ENCODE measurements at places on chromosomes 1 and 21.

DNA sequence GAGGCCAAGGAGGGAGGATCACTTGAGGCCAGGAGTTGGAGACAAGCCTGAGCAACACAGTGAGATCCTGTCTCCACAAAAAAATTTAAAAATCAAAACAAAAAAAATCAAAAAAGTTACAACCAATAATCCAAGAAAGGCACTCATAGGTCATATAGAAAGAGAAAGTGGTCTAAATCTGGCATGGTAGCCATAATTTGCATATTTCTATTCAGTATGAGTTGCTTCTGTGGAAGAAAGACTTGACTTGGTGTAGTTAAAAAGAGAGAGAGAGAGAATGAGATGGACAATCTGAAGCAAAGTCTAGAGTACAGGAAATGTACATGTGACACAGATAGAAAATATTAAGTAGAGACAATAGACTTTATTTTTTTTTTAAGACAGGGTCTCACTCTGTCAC, 22.5 kb downstream of the JMJD4 start:
- no peak for DNase-seq

DNA sequence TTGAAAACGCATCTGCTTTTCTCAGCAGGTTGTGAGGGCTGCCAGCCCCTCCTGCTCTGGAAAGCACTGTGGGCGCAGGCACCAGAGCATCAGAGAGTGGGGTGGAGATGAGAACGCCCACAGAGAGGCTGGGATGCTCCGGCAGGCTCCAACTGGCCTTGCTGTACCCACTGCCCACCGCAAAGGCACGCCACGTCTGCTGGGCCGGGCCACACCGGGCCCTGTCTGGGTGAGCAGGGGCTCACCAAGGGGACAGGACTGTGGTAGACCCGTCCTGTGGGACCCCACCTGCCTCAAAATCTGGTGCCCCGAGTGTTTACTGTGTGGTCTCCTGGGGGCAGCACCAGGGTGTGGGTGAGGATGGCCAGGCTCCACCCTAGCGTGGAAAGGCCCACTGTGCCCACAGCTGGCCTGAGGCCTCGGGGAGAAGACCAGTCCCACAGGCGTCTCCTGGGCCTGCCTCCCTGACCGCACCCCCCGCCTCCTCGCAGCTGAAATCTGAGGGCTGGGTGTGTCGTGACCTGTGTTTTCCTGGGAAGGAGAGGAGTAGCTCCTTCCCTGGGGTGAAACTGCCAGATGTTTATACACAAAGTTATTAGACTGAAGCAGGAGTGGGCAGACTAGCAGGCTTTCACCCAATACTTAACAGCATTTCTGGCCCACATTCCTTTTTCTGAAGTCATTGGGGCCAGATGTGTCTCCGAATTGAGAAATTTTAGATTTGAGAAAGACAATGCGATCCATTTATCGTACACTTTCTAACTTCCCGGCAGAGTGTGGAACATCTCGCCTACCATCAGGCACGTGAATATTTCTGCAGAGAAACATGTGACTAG, 53.8 kb downstream of the STUM start:
- no peak for DNase-seq

GRCh38 chr1:219773775-219774174, 154.6 kb downstream of the SLC30A10 start:
- no peak for DNase-seq

- no peak for DNase-seq
Observed at GRCh38 chr1:91428182-91428798, 23.7 kb upstream of the HFM1 start.

GRCh38 chr1:2606396-2606880, 19.9 kb downstream of the PRXL2B start:
- no peak for DNase-seq

DNA sequence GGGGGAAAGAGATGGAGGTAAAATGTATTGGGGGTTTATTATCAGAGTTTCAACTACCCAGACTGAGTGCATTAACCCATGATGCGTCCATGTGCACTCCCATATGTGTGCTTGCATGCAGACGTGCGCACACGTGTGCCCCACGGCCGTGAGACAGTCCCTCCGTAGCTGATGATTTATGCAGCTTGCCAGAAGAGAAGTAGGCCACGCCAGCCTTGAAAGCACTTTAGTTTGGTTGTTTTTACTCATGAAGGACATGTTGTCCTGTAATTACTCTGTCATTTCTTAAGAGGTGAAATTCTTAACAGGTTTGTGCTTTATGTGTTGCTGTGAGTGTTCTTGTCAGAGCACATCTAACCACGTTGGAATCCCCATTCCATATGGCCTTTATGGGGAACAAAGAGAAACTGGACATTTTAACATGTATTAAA, 467.8 kb downstream of the LMO4 start:
- no peak for DNase-seq

GRCh38 chr1:37947364-37947763, 511 bp upstream of the INPP5B start:
- DNase-seq: no peak

DNA sequence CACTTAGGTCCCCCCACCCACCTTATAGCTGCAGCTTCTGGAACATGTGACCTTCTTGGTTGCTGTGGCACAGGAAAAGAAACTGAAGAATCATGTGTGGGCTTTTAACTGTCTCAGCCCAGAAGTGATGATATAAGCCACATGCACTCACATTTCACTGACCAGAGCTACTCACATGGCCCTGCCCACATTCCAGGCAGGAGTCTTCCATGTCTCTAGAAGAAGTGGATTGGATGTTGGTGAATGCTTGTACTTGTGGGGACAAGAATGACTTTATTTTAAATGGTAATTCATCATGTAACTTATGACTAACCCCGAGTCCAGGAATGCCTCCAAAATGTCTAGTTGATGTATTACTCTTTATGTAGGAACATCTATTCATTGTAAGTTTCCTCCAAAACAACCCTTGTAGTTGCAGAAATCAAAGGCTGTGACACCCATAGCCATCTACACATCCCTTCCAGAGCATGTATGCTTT, 15.8 kb upstream of the CAMK1G start:
- no peak for DNase-seq

GRCh38 chr1:197360068-197360467, 92.0 kb downstream of the CRB1 start:
- no peak for DNase-seq

GRCh38 chr1:227885135-227885647, 62.5 kb downstream of the WNT9A start:
- peak; percentile 50 for DNase-seq

DNA sequence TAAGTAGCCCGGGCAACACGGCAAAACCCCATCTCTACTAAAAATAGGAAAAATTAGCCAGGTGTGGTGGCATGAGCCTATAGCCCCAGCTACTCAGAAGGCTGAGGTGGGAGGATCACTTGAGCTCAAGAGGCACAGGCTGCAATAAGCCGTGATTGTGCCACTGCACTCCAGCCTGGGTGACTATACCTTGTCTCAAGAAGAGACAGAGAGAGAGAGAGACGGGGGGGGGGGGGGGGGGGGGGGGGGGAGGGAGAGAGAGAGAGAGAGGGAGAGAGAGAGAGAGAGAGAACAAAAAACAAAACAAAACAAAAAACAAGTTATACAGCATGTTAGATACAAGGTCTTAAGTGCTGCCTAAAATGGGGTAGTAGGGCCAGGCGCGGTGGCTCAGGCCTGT, 77.8 kb upstream of the ZNF281 start:
- no peak for DNase-seq

- DNase-seq: peak; percentile 87
Observed at GRCh38 chr1:10510520-10511493, 36.1 kb downstream of the PEX14 start.

DNA sequence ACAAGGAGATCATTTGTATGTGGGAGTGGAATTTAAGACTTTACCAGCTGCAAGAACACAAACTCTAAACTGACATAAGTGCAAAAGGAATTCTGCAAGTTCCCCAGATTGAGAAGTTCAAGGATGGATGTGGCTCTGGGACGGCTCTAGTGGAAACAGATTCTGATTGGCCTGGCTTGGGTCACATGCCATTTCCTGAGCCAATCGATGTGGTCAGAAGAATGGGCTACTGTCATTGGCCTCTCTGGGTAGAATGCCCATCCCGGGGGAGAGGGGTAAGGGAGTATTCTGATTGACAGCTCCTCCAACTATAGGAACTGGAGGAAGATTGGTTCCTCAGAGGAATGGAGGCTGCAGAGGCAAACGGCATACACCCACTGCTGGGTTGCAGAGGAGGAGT, 6.0 kb upstream of the IFNLR1 start:
- no peak for DNase-seq

DNA sequence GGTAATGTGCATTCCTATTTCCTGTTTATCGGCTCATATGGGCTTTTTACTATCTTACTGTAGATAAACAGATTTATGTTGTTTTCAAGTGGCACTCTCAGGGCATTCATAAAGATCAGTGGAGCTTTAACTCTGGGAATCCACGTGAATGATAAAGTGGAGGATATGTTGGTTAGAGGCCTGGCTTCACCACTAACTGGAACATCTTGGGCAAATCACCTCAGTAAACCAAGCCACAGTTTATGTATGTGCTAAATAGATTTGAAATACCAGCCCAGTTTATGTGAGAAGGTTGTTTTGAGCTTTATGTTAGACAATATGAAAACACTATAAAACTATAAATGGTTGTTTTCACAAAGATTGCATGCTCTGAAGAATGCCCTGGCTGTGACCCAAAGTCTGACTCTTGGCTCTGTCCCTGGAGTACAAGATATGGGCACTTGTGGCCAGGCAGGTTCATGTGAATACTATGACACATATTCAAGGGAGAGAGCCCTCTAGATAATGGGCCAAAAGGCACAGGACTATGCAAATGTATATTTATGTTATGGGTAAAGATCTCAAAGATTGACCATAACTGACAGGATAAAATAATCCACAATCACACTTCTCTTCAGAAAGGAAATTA, 36.7 kb downstream of the FAM163A start:
- no peak for DNase-seq

DNA sequence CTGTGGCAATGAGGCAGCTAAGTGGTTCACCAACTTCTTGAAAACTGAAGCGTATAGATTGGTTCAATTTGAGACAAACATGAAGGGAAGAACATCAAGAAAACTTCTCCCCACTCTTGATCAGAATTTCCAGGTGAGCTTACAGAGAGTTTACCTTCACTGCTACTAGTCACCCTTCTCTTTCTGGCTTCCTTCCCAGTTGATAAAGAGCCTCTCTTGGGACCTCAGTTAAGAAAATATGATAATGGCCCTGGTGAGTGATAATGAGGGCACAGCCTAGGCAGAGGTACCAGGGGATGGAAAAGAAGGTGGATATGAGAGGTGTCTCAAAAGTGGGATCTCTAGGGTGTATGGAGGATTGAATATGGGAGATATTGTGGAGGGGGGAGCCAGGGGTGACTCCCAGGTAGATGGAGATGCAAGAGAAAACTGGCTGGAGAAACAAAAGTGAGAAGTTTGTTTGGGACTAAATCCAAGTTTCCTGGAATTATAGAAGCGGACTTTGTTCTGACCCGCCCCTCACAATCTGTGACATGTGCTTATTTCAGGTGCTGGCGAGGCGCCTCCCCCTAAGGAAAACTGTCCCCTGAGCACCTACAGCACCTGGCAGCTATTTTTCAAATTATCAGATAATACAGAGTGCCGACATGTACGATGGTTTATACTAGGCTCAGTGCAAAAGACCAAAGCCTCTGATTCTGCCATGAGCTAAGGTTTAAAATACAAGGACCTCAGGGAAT, 13.7 kb downstream of the MTARC2 start:
- DNase-seq: no peak

GRCh38 chr1:5724847-5725246, 267.4 kb downstream of the NPHP4 start:
- DNase-seq: no peak

DNA sequence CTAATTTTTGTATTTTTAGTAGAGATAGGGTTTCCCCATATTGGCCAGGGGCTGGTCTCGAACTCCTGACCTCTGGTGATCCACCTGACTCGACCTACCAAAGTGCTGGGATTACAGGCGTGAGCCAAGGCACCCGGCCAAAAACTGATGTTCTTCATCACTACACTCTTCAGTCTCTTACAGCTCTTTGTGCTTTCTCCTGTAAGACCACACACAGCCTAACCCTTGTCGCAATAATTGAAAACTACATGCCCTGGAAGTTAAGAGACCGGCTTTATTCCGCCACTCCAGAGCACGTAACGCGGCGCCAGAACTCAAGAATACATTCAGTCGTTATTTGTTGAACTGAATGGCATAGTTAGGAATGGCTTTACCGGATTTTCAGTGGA, 552 bp downstream of the GPATCH4 start:
- DNase-seq: no peak

DNA sequence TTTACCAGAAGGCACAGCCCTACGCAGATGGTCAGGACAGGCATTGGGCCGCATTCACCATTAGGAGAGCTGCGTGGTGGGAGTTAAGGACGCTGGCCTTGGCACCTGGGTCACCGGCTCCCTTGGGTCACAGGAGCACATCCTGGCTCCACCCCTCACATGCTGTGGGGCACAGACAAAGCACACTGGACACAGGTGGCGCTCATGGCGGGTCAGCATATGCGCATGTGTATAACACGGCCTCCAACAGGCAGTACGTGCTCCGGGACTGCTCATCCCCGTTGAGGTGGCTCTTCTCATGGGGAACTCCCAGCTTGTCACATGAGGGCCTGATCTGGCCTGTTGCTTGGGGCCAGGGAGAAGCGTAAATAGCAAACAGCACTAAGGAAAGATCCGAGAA, 25.0 kb downstream of the PGBD5 start:
- DNase-seq: no peak

GRCh38 chr1:228781161-228781808, 46.0 kb downstream of the RHOU start:
- DNase-seq: no peak

DNA sequence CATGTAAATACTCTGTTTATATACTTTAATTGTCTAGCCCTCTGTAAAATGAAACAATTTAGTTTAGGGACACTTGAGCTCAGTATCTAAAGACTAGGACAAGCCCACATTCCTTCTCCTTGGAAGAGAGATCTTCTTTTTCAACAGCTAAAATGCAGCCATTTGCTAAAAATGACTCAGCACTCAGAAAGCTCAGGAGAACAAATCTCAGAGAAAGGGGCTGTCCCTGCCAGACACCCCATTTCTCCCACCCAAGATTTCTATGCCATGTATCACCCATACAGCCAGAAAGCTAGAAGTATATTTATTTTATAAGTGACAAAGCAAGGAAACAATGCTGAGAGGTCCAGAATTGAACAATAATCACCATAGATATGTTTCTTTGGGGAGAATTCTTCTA, 23.2 kb upstream of the PRDX6 start:
- DNase-seq: no peak

DNA sequence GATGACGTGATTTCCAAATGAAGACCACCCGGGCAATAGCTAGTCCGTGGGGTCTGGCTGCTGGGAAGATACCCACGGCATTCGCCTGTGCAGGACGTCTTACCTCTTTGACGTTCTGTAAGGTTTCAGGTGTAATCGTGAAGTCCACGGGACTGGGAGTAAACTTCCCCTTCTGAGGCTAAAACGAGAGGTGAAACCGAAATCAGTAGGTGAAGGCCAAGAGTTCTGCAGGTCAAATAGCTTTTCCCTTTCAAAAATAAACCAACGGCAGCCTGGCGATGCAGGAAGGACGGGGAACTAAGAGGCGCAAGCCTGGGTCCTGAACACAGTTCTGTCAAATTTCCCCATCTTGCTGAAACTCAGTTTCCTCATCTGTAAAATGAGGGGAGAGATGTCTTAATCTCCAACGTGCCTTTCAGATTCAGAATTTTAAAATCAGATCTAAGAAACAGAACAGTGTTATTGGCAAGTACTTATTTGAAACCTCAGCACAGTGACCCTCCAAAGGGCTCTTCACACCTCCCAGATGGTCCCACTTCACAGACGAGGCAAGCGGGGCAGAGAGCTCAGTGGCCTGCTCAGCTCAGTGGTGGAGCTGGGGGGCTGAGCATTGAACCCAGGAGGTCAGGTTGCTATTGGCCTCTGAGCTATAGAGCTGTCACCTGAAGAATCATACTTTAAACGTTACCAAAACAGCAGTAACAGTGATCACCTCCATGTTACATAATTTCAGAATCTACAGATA, 34.7 kb downstream of the VPS26C start:
- DNase-seq: no peak

Measured in naive thymus-derived CD8-positive, alpha-beta T cell (primary cell).